Activated CD8-positive, alpha-beta memory T cell treated with anti-CD3 and anti-CD28 coated beads, Interleukin-2, amount 10 ng/mL, durations not matched to agents 7 days and 5 days (primary cell): ENCODE measurements at places on chromosomes 11 and 22.

DNA sequence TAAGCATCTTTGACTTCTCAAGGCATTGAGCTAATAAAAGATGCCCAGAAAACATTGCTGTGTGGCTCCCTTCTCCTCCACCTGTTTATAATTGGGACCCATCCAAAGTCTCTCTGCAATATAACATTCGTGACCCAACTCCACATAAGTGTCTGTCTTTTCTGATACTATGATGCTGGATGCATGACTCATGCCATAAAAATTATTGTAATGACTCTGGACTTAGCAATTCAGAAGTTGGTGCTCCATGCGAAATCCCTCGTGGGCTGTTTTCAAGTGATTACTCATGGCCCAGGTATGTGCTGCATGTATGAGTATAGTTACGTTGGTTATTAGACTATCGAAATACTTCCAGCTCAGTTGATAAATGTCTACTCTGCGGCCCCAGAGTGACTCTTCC lies 11.7 kb downstream of the FJX1 start:
- no peak for DNase-seq

DNA sequence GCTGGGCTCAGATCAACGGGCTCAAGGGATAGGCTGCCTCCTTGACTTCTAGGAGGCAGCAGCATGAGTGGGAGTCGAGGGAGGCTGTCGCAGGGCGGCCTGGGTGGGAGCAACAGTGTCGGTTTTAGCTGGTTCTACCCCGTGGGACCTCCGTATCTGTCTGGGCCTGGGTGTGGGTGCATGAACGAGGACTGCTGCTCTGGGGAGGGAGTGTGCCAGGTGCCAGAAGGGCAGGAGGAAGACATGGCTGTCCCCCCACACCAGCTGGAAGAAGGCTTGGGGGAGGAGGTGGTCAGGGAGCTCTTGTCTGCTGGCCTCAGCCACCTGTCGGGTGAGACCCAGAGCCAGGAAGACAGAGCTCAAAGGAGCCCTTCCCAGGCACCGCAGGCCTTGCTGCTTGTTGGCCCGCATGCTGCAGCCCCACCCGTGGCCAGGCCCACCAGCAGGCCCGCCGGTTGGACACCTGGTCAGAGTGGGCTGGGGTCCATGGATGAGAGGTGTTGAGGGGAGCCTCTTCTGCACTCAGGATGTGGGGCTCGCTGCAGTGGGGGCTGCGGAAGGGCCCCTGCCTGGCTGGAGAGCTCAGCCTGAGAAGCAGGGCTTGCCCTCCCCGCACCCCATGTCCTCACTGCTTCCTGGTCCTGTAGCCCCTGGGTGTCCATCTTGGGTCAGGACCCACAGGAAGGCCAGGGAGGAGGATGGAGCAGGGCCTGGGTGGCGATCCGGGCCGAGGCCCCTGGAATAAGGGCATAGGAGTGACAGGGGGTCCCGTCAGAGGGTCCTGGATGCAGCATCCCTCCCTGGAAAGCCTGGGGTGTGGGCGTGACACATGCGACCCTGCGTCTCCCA lies 3.4 kb downstream of the CEND1 start:
- no peak for DNase-seq

DNA sequence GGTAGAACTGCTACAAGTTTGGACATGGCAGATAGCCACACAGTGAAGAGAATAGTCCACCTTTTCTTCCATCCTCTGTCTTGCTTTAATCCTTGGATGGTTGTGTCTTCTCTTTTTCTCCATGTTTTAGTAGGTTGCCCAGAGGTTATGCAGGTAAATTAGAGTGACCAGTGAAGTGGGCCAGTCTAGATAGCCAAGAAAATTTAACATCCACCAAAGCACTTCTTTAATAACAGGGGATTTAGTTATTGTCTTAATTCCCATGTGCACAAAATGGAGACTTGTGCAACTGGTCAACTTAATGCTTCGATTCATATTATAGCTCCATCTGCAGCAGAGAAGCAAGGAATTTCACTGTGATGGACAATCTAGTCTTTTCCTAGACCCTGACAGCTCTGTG lies 58.8 kb upstream of the RCN1 start:
- no peak for DNase-seq

- no peak for DNase-seq
Observed at GRCh38 chr22:47315862-47316419, 553.5 kb downstream of the TBC1D22A start.

- no peak for DNase-seq
Observed at GRCh38 chr22:32565002-32565339, 90.4 kb downstream of the FBXO7 start.

GRCh38 chr11:133197425-133197824 lies 334.9 kb downstream of the OPCML start:
- DNase-seq: no peak

GRCh38 chr11:67502328-67502979 lies 2.7 kb downstream of the PITPNM1 start:
- no peak for DNase-seq

DNA sequence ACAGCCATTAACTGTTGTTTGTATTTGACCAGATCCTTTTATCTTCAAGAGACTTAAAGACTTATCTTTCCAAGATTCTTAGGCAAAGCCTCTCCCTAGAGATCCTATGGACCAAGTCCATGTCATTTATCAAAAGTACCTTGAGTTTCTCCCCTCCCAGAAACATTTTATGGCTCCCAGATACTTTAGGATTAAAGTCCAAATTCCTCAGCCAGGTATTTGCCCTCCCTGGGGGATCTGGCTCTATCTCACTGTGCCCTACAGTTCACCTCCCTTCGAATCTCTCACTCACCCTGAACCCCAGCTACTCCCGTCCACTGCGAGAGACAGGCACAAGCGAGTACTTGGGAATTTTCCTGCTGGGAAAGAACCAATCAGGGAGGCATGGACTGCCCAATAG lies 11.9 kb downstream of the MS4A8 start:
- DNase-seq: no peak

GRCh38 chr11:87628026-87628580 lies 547.1 kb downstream of the RAB38 start:
- no peak for DNase-seq

- DNase-seq: no peak
Observed at GRCh38 chr11:75591371-75591770, 29.3 kb downstream of the SERPINH1 start.

DNA sequence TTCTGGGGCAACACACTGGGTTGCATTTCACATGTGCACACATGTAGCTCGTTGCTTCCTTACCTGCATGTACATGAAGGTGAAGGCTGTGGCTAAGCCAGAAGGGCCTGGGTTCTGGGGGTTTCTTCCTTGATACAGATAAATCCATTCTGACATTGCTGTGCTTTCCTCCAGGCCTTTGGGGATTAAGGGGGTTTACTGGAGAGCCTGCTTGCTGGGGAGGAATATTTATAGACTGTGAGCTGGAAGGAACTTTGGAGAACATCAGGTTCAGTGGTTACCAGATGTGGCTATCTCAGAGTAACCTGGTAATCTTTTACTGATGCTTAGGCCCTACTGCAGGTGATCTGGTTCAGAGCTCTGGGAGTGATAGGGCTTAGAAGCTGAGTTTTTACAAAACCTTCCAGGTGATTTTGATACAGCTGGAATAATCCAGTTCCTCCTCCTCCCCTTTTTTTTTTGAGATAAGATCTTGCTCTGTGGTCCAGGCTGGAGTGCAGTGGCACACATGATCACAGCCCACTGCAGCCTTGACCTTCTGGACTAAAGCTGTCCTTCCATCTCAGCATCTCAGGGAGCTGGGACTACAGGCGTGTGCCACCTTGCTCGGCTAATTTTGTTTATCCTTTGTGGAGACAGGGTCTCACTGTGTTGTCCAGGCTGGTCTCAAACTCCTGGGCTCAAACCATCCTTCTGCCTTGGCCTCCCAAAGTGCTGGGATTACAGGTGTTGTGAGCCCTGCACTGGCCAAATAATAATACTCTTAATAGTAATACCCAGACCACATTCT lies 19.9 kb downstream of the ACO2 start:
- no peak for DNase-seq

DNA sequence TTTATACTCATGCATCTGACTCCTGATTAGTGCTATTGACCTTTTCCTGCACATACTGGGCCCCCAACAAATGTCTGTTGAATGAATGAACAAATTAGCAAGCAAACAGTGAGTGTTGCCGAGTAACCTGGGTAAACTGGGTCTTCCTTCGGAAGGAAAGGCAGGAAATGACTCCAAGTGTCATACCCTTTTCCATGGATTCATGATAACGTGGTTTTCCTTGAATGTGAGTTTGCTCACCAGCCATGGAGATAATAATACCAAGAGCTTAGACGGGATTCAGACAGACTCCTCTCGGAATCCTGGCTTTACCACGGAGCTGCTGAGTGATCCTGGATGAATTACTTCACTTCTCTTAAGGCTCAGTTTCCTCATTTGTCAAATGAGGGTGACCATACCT lies 16.7 kb downstream of the TECTA start:
- DNase-seq: no peak

- DNase-seq: no peak
Observed at GRCh38 chr11:8329336-8329735, 65.7 kb upstream of the LMO1 start.

DNA sequence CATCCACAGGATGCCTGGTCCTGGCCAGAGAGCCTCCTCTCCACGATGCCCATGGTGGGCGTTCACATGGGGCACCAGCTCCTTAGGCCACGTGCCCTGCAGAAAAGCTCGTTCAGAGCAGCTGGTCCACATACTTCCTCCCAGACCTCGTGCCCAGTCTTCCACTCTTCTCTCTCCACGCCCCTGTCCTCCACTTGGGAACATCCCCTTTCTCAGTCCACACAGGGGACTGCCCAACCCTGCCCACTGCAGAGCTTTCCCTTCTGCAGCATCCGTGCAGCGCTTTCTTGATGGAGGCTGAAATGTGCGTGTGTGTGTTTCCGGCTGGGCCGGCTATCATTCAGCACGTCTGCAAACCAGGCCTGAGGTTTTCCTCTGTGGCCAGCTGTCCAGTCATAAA lies 11.3 kb downstream of the TPCN2 start:
- DNase-seq: no peak

GRCh38 chr11:122214080-122214479 lies 98.1 kb upstream of the BLID start:
- no peak for DNase-seq

GRCh38 chr22:33964121-33964520 lies 43.8 kb upstream of the LARGE1 start:
- no peak for DNase-seq
